Heart right ventricle (tissue), 16 donors: ENCODE measurements at places on chromosomes 12 and 14. TPM values are rescaled to one million over a fixed set of nuclear protein-coding genes. Genes with fewer than 3 reads are reported as not detected.
A peak's percentile ranks its signal among the peaks of the same experiment; 100 is the strongest.

TBC1D30 gene
- total RNA-seq, result 0.56 TPM

OR11H12 gene
- total RNA-seq, result not detected

DNA sequence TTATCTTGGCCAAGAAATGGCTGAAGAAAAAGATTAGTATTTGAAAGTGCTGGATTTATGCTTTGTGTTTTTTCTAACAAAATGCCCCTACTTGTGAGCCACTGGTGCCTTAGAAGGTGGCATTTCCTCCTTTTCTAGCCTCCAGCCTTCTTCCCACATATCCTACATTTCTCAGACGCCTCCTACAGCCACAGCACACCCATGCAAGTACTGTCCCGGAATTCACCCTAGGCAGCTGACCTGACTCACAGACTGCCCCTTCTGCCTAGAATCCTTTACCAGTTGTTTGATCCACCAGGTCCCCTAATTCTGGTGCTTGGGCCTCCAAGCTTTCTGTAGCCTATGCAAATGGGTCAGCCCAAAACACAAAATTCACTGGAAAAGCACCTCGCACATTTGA lies 166.0 kb downstream of the FOXN3 start:
- no peak for DNase-seq

GRCh38 chr14:68403191-68404145 lies 389.4 kb downstream of the ZFP36L1 start:
- no peak for DNase-seq

DNA sequence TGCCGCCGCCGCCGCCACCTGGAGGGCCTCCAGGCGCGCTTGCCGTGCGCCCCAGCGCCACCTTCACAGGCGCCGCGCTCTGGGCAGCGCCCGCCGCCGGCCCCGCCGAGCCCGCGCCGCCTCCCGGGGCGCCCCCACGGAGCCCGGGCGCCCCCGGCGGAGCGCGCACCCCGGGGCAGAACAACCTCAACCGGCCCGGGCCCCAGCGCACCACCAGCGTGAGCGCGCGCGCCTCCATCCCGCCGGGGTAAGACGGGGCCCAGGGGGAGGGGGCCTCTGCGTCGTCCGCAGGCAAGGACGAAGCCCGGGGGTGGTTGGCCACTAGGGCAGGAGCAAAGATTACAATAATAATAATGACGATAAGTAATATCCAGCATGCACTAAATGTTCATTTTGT lies 21.3 kb downstream of the DTX1 start:
- no peak for DNase-seq

APOLD1 gene
- total RNA-seq, result 42.0 TPM

- DNase-seq, result peak; percentile 91
Measured at GRCh38 chr14:75310295-75311111, 31.9 kb downstream of the FOS start.

GRCh38 chr12:88580051-88580871 lies at the start of gene KITLG:
KITLG (minus strand) TSS chr12:88580471; CDS start chr12:88580278, 193 bp downstream.
- DNase-seq, result peak; percentile 83

GRCh38 chr14:96576359-96576758 lies 74.2 kb downstream of the PAPOLA start:
- DNase-seq, result no peak

GRCh38 chr12:131063413-131063812 lies 109.7 kb downstream of the ADGRD1 start:
- no peak for DNase-seq

KLHL33 gene
- total RNA-seq, result 0.53 TPM

HCAR1 gene
- total RNA-seq, result 0.22 TPM

RPL36AL gene
- 103 TPM for total RNA-seq

DNA sequence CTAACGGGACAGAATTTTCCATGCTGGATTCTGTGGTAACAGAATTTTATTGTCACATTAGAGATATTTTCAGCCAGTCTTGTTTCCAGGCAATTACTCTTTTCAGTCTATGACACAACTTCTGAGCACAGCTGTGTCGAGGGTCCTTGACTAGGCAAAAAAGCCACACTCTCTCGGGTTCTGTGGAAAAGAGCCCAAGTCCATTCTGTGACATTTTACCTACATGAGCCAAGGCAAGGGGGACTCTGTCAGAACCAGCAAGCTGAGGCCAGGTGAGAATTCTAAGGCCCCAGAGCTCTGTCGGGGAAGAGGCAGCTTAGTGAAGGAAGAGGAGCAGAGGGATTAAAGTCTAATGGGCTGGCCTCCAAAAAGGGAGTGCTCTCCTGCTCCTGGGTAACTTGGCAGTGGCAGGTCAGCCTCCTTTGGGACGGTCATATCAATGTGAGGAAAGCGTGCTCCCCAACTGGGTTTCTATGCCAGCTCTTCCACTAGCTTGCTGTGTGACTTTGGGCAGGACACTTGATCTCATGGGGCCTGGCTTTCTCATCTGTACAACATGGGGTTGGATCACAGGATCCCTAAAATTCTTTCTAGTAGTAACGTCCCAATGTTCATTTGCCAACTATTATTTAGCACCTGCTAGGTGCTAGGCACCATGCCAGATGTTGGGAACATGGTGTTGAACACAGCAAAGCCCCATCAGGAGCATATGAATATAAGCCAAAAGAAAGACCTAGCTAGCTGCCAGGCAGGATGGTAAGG lies 16.0 kb upstream of the RIC8B start:
- no peak for DNase-seq

DNA sequence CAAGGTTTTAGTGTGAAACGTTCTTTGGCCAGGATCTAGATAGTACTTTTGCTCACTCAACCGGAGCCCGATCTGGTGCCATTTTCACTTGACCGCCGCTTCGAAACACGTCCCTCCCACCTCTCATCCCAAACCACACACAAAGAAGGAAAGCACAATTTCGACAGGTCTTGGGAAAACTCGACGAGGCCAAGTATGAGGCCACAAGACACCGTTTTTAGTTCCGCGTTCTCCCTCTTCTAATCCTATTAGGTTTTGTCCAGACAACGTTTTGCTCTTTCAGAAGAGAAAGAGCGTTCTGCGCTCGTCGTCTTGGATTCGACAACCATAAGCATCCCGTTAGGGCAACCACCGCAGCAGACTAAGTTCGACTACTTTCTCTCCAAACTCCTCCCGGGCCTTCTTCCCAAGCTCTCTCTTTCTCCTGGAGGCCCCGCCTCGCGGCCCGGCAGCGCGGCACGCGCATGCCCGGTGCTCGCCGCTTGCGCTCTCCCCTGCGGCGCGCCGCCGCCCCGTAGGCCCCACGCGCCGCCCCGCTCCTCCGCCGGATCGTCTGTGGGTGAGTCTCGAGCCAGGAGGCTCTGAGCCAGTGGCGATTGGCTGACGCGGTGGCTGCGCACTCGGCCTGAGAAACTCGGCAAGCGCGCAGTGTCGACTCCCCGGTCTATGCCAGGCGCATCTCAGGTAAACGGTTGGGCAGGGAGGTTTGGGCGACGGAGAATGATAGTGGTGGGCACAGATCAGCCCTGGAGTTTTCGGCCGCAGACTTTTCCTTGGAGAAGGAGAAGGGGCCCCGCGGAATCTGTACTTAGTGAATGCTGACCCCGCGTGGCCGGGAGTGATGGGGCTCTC lies at the start of gene MIPOL1:
MIPOL1 (plus strand) TSS at position 517 of the 852 bp plus-strand sequence. CDS start 49,952 bp downstream, outside the sequence.
- DNase-seq, result peak; percentile 88

GRCh38 chr12:68855771-68856170 lies 47.8 kb downstream of the MDM2 start:
- no peak for DNase-seq

DNA sequence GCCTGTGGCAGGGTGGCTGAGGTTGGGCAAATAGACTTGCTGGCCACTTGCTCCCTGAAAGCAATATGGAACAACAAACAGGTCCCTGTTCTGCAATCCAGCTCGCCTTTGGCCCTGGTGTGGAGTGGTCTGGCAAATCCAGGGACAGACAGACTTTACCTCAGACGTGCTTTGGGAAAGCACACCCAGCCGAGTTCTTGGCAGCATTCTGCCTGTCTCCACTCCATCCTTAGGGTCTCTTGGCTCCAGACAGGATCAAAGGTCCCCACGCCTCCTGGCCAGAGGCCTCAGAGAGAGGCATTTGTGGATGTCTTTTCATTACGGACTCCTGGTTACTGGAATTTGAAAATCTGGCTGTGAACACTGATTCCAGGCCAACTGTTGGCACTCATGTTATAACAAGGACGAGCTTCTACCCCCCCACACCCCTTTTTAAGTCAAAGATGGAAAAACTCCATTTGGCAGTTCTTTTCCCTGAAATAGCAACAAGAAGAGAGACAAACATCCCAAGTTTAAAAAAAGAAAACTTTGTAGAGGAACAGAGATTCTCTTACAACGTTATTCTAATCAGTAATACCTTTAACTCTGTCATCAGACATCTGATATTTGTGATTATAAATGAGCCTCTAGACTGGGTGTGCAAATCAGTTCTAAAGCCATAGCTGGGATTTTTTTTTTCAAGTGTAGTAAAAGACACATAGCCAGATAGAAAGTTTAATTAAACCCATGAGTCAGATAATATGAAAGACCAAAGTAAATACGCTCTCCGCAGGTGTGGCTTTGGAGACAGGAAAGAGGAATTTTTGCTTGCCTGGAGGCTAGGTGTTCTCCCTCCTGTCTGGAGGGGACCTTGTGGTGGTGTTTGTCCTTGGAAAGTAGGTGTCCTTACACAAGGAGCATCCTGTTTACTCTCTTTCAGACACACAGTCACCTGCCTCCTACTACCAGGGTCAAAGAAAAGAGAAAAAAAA lies 60.7 kb downstream of the GALNT8 start:
- no peak for DNase-seq

LRRK2 gene
- total RNA-seq, result 5.4 TPM

SDSL gene
- 21.7 TPM for total RNA-seq

- no peak for DNase-seq
Measured at GRCh38 chr12:109612975-109613502, 39.4 kb downstream of the MVK start.

HOXC9 gene
- total RNA-seq, result not detected

DNA sequence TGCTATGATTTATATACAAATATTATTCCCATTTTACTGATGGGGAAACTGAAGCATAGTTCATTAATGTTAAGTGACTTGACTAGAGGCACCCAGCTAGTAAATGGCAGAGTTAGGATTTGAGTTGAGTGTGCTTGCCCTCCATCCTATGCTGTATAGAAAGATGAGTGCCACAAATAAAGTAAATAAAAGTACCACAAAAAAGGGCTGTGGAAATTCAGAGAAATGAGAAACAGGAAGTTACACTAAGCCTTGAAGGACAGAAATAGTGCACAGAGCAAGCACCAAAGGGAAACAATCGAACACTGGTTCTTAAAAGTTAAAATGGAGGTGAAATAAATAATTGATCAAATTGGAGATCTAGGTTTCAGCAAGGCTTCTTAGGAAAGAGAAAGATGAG lies 9.2 kb upstream of the ABCD2 start:
- DNase-seq, result no peak

- DNase-seq, result no peak
Measured at GRCh38 chr14:100031506-100032281, 33.5 kb upstream of the EVL start.

ADAMTS20 gene
- total RNA-seq, result not detected

SLCO1B3 gene
- total RNA-seq, result not detected

DNA sequence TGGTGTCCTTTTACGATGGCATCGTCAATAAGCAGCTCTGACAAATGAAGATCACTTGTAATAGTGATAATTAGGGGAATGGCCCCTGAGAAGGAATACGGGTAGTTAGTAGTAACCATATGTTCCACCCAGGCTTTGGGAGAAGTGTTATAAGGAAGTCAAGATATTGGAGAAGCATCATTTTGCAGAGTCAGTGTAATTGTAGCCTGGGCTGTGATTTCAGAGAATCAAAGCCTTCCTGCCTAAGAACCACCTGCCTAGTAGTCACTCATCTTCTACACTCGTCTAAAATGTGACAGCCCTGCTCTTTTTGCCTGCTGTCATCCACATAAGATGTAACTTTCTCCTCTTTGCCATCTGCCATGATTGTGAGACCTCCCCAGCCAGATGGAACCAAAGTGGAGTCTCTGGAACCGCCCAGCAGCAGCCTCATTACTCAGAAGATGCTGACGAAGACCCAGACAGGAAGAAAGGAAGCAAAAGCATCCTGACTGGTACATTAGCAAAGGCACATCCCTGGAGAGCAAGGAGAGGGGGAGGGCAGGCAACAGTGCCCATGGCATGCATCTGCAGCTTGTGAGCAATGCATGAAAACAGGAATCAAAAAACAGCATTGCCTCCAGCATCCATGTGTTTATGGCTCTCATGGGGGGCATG lies 12.6 kb upstream of the EDDM3A start:
- DNase-seq, result peak; percentile 22

- DNase-seq, result no peak
Measured at GRCh38 chr14:71399057-71399487, 491.8 kb downstream of the PCNX1 start.

DNA sequence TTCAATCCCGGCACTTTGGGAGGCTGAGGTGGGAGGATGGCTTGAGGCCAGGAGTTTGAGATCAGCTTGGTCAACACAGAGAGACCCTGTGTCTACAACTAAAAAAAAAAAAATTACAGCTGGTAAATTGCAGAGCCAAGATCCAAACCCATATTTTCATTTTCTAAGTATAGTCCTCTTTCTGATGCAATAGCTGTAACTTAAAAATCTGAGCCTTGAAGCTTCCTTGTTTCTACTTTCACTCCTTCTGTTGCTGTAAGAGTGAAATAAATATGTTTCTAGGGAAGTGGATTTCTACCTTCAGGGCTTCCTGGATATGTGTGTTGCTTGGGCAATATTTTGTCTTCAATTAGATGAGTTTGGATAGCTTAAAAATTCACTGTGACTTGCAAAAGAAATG lies 42.0 kb upstream of the PRICKLE1 start:
- DNase-seq, result no peak

DNA sequence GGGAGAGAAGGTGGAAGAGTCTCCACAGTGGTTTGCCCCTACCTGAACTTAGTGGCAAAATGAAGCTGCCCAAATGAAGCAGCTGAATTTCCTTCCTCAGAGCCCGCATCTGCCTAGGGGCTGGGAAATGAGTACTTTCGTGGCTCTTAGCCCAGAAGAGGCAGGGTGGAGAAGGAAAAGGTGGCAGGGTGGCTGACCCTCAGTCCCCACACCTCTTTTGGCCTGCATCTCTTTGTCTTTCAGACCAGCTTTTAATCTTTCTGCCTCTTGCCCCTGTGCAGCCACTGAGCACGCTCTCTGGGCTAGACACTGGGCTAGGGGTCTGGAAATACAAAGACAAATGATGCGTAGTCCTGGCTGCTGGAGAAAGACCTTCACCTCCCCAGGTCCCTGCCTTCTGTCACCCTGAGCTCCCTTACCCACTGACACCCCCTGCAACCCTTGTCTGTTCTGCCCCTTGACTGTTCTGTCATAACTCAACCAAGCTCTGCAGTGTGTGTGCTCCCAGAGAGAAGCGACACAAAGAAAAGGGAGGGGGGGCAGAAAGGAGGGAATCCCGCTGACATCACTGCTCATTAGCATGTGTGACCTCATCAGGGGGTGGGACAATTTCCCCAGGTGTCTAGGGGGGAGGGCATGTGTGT lies 371 bp upstream of the REM2 start:
- no peak for DNase-seq

- no peak for DNase-seq
Measured at GRCh38 chr14:80485764-80486163, 274.5 kb upstream of the DIO2 start.
